ENCODE measurements at places on chromosomes 3 and 15.

- no peak for DNase-seq
Observed at GRCh38 chr3:50130436-50130835, 24.7 kb upstream of the SEMA3F start.

DNA sequence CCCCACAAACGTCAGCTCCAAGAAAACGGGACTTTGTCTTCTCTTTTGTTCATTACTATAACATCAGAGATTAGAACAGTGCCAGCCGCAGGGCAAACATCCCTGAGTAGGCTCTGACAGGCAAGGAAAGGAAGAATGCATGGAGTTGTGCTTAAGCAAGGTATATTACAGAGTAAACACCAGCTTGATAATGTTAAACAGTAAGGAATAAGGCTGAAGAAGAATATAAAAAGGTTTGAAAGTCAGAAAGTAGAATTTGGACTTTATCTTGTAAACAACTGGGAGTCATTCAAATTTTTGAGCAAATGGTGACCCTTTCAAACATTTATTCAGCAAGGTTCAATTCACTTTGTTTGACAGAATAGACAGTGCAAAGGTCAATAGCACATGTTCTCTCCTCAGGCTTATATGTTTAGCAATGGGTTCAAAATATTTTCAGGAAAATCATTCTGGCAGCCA, 11.0 kb downstream of the GABPB1 start:
- DNase-seq = no peak

- DNase-seq = no peak
Observed at GRCh38 chr3:139572847-139573672, 33.5 kb upstream of the RBP1 start.

GRCh38 chr3:38348903-38349302, 2.3 kb downstream of the XYLB start:
- DNase-seq = no peak

DNA sequence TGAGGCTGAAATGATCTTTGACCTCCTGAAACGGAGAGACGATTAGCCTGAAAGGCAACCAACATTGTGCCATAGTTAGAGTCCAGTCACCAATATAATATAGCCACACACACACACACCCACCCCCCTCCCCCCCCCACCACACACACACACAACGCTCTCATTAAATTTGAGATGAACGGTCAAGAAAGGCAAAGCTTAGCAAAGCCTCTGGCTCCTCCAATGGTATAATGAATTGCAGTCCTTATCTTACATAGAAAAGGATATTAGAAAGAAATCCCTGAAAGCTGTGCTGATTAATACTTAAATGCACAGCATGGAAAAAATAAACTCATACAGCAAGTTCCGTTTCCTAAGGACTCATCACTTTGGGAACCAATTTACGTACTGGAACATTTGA, 876 bp upstream of the ZNF385D start:
- DNase-seq = no peak

- no peak for DNase-seq
Observed at GRCh38 chr3:162842549-162843216, 1346.1 kb downstream of the OTOL1 start.

DNA sequence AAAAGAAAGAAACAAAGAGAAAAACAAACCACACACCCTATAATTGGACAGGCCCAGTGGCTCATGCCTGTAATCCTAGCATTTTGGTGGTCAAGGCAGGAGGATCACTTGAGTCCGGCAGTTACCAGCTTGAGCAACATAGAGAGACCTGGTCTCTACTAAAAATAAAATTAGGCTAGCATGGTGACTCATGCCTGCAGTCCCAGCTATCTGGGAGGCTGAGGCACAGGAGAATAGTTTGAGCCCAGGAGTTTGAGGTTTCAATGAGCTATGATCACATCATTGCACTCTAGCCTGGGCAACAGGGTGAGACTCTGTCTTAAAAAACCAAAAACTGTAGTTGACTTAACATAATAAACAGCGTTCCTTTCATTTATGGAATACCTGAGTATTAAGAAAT, 72.3 kb upstream of the ST3GAL6 start:
- no peak for DNase-seq

DNA sequence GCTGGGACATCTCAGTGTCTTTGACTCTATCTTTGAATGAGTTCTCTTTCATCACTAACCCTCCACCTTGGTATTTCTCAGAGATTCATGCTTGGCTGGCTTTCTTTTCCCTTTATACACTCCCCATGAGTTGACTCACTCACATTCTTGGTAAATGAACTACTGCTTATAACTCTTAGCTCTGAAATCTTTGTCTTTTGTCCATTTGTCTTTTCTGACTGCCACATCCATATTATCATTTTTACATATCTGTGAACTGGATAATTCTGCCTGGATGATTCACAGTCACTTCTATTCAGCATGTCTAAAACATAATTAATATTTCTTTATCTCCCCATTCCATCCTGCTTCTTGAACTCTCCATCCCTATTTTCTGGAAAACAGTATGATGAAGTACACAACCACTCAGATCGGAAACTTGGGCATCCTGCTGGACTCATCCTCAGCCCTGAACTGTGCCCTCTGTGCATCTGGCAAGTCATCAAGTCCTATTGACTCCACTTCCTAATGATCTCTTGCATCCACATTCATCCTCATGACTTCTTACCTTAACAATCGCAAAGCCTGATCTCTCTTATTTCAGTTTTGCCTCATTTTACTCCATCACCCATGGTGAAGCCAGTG, 66.9 kb downstream of the KCNAB1 start:
- DNase-seq = peak; percentile 11

GRCh38 chr3:152745646-152746045, 89.3 kb upstream of the P2RY1 start:
- no peak for DNase-seq

- DNase-seq = no peak
Observed at GRCh38 chr3:122568755-122569154, 4.6 kb downstream of the DTX3L start.

- DNase-seq = no peak
Observed at GRCh38 chr3:1093217-1093616, 393 bp downstream of the CNTN6 start.

- DNase-seq = no peak
Observed at GRCh38 chr3:58837856-58838255, 171.3 kb upstream of the FAM3D start.

GRCh38 chr3:50521572-50521971, 18.1 kb upstream of the CACNA2D2 start:
- no peak for DNase-seq

- no peak for DNase-seq
Observed at GRCh38 chr15:77632534-77633133, at the start of gene LINGO1. TSS of gene LINGO1 (minus strand) at chr15:77632912. CDS start at chr15:77632315, 597 bp downstream.

GRCh38 chr3:10315771-10316344, 5.1 kb downstream of the SEC13 start:
- DNase-seq = no peak

DNA sequence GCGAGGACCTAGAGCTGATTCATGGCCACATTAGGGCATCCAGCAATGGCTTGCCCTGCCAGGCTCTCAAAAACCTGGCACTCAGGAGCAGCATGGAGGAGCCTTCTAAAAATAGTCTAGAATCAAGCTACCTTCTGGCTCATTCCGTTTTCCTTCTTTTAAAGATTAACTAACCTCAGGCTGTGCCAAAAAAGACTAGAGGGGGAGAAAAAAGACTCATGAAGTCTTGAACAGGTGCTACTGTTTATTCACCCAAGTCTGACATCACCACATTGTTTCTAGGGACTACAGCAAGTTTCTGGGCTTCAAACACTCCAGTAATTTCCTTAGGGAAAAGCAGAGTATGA, 125.8 kb downstream of the TNIK start:
- DNase-seq = no peak

DNA sequence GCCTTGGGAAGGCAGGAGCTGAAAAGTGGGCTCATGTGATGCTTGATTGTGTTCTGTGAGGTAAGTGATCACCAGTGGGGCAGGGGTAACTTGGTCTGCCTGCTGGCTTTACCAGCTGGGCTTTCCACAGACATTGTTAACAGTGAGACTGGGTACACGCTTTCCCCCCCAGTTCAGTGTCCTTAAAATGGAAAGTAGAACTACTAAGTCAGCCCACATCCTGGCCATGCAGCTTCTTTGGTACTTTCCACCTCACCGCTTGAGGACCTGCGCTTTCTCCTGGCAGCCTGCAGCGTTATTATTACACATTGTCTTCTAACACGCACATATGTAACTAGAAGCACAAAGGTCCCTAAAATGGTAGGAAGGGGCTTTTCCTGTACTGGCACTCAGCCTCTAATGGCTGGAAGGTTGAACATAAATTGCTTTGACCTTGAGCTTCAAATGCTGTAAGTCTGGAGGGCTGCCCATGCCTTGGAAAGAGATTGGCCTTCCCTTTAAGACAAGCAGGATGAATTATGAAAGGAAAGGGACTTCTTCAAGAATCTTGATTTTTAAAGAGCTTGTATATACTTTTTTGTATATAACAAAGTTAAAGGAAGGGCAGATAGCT, 216.1 kb upstream of the ROPN1 start:
- no peak for DNase-seq

- DNase-seq = no peak
Observed at GRCh38 chr3:173785004-173785403, 387.5 kb downstream of the NLGN1 start.

DNA sequence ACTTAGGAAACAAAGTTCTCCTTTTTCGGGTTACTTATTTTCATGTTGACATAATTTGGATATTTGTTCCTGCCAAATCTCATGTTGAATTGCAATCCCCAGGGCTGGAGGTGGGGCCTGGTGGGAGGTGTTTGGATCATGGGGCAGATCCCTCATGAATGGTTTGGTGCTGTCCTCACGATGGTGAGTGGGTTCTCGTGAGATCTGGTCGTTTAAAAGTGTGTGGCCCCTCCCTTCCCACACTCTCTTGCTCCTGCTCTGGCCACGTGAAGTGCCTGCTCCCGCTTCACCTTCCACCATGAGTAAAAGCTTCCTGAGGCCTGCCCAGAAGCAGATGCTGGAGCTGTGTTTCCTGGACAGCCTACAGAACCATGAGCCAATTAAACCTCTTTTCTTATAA, 43.7 kb upstream of the MCF2L2 start:
- DNase-seq = no peak

DNA sequence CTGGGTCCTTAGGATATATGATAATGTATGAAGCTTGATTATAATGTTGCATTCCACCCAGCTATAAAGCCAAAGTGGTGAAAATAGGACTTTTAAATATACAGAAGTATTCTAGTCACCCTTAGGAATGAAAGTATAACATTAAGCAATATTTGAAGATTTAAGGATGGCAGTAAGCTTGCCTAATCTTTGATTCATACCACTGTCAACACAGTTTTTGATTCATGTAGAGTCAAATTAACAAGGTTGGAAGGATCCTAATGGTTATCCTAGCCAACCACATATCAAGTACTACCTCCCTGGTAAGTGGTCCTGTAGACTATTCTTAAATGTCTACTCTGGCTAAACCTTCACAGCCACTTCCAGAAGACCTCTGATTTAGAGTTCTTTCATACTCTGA, 18.6 kb downstream of the ARIH1 start:
- no peak for DNase-seq

- DNase-seq = no peak
Observed at GRCh38 chr3:94210256-94210655, 147.4 kb downstream of the NSUN3 start.

DNA sequence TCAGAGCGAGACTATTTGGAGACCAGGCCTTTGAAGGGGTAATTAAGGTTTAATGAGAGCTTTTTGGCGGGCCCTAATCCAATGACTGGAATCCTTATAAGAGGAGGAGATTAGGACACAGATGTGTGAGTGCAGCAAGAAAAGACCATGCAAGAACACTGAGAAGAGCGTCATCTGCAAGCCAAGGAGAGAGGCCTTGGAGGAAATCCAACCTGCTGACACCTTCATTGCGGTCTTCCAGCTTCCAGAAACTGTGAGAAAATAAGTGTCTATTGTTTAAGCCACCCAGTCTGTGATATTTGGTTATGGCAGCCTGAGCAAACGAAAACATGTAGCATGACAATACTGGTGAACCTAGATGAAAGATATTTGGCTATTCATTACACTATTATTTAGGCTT, 23.0 kb upstream of the MUSTN1 start:
- no peak for DNase-seq

DNA sequence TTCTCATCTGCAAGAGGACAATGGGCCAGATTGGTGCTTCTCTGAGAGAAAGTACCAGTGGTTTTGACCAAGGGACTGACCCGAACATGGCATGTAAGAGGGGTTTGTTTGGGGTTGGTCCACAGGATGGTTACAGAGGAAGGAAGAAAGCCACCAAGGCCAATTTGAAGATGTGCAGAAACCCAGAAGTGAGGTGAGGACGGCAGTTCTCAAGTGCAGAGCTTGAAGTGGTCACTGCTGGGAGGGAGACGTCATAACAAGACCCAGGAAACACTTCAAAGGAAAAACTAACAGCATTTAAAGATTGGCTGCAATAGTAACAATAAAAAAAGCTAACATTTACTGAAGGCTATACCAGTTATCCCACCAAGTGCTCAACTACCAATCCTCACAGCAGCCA, 29.1 kb downstream of the LIPC start:
- no peak for DNase-seq

GRCh38 chr3:151265166-151265565, 13.2 kb downstream of the P2RY14 start:
- DNase-seq = no peak

DNA sequence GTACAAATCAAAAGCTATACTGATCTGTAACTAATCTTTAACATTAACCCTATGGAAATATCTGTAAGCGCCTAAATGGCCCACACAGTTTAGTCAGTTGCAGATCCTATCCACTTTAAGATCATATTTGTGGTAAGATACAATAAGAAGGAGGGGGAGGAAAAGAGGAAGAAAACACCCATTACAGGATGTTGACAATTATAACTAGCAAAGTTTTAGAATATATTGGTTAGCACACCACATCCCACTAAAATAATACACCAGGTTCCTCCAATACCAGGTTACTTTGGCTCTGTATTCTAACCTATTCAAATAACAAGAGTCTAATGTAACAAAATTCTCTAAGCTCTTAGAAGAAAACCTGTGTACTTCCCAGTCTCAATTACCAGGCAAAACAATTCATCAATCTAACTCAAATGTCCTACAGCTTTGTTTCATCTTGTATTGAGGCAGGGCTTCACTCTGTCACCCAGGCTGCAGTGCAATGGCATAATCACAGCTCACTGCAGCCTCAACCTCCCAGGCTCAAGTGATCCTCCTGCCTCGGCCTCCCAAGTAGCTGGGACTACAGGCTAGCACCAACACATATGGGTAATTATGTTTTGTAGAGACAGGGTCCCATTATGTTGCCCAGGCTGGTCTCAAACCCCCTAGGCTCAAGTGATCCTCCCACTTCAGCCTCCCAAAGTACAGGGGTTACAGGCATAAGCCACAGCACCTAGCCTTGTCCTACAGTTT, 4.2 kb downstream of the SLC4A7 start:
- DNase-seq = no peak
